Right atrium auricular region (tissue), 2 donors: ENCODE measurements at places on chromosomes 2 and 18. TPM values are rescaled to one million over a fixed set of nuclear protein-coding genes. Genes with fewer than 3 reads are reported as not detected.

DNA sequence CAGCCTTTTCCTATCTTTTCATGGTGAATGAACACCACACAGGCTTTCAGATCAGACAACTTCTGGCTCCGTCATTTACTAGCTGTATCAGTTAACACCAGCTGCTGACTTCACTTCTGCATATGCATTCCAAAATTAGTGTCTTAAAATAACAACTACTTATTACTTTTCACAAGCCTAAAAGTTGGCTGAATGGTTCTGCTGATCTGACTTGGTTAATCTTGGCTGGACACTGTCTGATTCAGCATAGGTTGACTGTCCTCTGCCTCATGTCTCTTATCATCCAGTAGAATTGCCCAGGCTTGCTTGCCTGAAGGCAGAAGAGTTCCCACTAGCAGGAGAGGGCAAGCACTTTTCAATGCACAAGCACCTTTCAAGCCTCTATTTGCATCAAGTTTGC is 72.7 kb downstream of the MARCHF4 start:
- no peak for DNase-seq

FOSL2 gene
- 116 TPM for total RNA-seq

DNA sequence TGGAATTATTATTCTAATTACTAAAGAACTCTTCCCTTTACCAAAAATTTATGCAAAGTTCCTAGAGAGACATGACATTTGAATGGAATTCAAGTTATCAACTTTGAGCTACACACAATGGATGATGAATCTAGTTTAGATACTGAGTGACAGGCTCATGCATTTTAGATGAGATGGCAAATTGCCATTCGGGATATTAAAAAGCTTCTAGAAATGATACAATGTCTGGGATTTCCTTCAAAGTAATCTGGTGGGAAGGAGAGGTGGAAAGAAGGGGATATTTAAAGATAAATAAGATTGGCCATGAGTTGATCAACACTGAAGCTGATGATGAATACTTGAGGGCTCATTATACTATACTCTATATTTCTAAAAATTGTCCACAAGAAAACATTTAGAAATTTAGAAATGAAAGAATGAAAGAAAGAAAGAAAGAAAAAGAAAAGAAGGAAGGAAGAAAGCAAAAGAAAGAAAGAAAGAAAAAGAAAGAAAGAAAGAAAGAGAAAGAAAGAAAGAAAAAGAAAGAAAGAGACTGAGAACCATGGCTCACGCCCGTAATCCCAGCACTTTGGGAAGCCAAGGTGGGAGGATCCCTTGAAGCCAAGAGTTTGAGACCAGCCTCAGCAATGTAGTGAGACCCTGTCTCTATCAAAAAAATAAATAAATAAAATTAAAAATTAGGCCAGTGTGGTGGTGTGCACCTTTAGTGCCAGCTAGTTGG is 62.6 kb upstream of the NEDD4L start:
- no peak for DNase-seq

DNA sequence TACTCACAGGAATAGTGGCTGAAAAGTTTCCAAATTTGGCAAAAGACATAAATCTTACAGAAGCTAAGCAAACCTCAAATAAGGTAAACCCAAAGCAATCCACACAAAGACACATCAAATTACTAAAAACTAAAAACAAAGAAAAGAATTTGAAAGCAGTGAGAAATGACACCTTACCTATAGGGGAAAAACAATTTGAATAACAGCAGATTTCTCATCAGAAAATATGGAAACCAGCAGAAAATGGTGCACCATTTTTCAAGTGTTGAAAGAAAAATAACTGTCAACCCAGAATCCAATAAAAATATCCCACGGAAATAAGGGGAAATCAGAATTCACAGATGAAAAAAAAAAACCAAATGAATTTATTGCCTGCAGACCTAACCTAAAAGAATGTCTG is 138.6 kb downstream of the PIGN start:
- no peak for DNase-seq

VWA3B gene
- total RNA-seq: not detected

GRCh38 chr2:207706936-207707860 is 4.2 kb upstream of the CCNYL1 start:
- DNase-seq: no peak

KCNJ3 gene
- 73.3 TPM for total RNA-seq

KLHL29 gene
- total RNA-seq: 4.2 TPM

GRCh38 chr2:166841152-166841551 is 47.1 kb upstream of the XIRP2 start:
- DNase-seq: no peak

- DNase-seq: no peak
These were observed 1376.3 kb upstream of the CELF4 start for GRCh38 chr18:38941711-38942561.

DNA sequence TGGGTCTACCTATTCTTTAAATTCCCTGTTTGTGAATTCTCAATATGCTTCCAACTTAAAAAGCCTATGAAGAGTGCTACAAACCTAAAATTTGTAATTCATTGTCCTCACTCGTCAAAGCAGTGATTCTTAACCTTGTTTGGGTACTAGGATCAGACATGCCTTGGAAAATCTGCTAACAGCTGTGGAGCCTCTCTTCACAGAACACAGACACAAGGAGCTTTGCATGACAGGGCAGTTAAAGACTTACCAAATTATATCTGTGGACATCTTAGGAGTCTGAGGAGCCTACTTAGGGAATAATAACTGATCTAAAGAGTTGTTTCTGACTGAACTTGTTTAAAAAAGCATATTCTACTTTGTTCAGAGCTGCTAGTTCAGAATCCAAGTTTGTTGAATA is 38.1 kb downstream of the TMEM87B start:
- no peak for DNase-seq

ETAA1 gene
- 7.7 TPM for total RNA-seq

DNA sequence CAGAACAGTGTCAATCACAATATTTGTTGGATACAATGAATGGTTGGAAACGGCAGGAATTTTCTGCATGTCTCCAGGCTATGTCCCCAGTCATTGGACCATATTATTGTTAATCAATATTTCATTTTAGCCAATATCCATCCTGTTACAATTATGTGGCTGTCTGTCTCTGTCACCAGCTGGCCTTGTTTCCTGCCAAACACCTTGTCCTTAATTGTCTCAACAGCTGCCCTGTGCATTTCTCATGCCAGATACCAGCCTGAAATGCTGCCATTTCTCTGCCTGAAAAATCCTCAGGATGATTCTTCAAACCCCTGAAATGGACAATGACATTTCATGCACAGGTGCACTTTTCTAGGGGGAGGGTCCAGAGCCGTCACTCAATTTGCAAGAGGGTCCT is 170.6 kb downstream of the ALPK2 start:
- DNase-seq: no peak

DNA sequence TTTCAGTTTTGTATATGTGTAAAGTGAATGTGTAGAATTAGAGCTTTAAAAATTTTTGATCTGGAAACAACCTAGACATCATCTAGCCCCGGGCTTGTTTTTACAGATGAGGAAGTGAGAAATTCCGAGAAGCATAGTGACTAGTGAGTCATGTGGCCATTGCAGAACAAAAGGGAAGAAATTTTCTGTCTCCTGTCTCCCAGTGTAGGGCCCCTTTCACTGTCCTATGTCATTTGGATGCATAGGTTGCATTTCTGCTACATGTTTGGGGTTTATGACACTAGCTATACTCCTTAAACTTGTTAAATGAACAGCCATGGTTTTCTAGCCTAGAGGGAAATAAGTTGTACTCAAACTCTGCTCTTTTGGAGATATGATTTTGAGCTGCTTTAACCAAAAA is 84.6 kb downstream of the PLCL1 start:
- no peak for DNase-seq

DNA sequence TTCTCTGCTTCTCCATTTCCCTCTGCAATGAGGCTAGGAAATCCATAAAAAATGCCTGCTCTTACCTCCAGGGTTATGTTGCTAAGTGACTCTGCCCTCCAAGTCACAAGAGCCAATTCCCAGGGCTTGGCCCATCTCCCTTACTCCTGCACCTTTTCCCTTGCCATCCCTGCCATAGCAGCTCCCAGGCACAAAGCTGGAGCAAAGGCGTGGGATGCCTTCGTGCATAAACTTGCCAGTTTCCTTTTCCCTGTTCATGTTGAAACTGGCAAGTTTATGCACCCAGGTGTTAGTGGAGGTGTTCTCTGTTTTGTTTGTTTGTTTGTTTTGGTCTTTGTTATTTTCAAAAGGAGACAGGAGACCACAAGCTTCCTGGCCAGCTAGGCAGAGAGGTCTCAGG is 195.1 kb downstream of the ACKR3 start:
- DNase-seq: no peak

GRCh38 chr18:39825485-39826150 is 2129.4 kb upstream of the PIK3C3 start:
- no peak for DNase-seq

FTCDNL1 gene
- total RNA-seq: 2.8 TPM
